ENCODE measurements at places on chromosomes 12 and 14. TPM values are rescaled to one million over a fixed set of nuclear protein-coding genes. Genes with fewer than 3 reads are reported as not detected.

The SLCO1B1 gene
- total RNA-seq: not detected

The OTUB2 gene
- 6.4 TPM for total RNA-seq

The PTGDR gene
- not detected for total RNA-seq

The TAS2R46 gene
- 0.41 TPM for total RNA-seq

The NOVA1 gene
- 1.4 TPM for total RNA-seq

The RNASE8 gene
- not detected for total RNA-seq

The RPGRIP1 gene
- not detected for total RNA-seq

The DBX2 gene
- total RNA-seq: not detected

The LMO3 gene
- total RNA-seq: not detected

The FSCB gene
- total RNA-seq: not detected

The NPFF gene
- total RNA-seq: 3.0 TPM

The MEG3 gene
- 46.1 TPM for total RNA-seq

The ISCA2 gene
- total RNA-seq: 12.1 TPM

The OLR1 gene
- not detected for total RNA-seq

The TROAP gene
- 10.3 TPM for total RNA-seq

The SSTR1 gene
- total RNA-seq: 0.67 TPM

The CCDC92 gene
- 43.0 TPM for total RNA-seq

The TAS2R10 gene
- 0.34 TPM for total RNA-seq

The KRT75 gene
- not detected for total RNA-seq

The A2M gene
- total RNA-seq: 5.1 TPM

The AKAP3 gene
- 6.6 TPM for total RNA-seq

The GPR33 gene
- total RNA-seq: not detected

The KLRG1 gene
- total RNA-seq: 2.5 TPM
